Stimulated activated CD4-positive, alpha-beta T cell treated with anti-CD3 and anti-CD28 coated beads, Interleukin-1b, Interleukin-23, amount 100 ng/mL, for 1 hour (primary cell): ENCODE measurements at places on chromosomes 5 and 9.

GRCh38 chr9:108217431-108218349 is 638.1 kb downstream of the ACTL7B start:
- no peak for DNase-seq

GRCh38 chr9:34546834-34547827 is 24.3 kb upstream of the ENHO start:
- DNase-seq: peak; percentile 31

- no peak for DNase-seq
These were observed 268.1 kb downstream of the NSG2 start for GRCh38 chr5:174313615-174314014.

DNA sequence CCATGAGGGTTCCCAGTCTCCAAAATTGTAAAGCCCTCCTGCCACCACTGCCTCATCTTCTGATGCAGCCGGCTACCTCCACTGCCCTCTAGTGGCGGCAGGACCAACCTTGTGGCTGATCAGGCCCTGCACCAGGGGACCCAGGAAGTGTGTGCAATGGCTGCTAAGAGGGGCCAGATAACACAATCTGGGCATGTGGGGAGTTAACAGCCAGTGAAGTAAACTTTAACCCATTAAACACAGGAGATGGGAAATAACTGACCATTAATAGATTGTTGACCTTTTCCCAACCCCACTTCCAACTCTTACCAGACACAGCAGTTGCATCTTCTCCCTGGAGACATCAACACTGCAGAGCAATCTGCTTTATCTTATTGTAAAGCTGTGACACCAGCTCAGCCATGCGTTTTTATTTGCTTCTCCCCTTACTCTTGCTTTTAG is 63.3 kb downstream of the FREM1 start:
- no peak for DNase-seq

GRCh38 chr5:126107381-126107780 is 315.8 kb upstream of the GRAMD2B start:
- DNase-seq: no peak

- no peak for DNase-seq
These were observed 53.9 kb downstream of the ZNF474 start for GRCh38 chr5:122183098-122183787.
